Pancreas (tissue), 10 donors: ENCODE measurements at places on chromosomes 1 and 21.

DNA sequence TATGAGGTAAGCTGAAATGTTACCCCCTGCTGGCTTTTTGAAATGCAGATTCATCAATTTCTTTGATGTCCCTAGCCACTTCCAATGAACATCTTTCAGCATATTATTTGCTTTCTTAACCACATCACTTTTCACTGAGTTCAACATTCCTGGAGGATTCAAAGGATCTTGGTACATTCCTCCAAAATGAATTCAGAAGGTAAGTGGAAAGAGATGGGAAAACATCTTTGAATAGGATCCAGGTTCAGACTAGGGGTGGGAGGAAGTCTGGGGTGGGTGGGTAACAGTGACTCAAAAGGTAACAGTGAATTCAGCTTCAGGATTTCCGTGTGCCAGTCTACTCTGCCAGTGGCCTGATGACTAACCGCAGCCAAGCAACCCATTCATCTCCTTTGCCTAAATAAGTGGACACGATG lies 180.7 kb downstream of the ZC3H11B start:
- DNase-seq: no peak

DNA sequence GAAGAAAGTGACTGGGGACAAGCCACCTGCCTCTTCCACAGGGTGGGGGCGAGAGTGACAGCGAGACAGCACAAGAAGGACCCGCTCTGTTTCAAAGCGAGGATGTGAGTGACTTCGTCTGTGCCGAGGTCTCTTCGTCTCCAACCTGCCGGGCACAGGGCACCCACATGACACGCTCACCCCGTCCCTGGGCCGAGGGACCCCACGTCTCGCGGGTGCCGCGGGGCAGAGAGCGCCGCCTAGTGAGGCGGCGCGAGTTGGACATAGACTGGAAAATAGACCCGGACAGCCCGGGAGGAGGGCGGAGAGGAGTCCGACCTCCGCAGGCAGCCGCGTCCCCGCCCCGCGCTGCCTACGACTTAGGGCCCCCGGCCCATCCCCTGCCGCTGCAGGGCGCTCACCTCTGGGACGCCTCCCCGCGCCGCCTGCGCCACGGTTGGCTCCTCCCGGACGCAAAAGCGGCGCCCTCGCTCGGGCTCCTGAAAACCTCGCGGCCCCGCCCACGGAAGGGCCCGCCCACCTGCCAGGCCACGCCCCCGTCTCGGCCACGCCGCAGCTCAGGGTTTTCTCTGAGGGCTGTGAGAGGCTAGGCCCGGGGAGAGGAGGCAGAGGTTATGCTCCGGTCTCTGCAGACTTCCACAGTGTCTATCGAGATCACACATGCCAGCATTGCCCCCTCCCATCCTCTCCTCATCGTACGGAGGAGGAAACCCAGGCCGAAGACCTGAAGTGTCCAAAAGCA lies at the start of gene TLR5:
Gene TLR5 (minus strand): TSS at position 454 of the 742 bp plus-strand sequence. CDS start 30,217 bp downstream, outside the sequence.
- DNase-seq: peak; percentile 93

DNA sequence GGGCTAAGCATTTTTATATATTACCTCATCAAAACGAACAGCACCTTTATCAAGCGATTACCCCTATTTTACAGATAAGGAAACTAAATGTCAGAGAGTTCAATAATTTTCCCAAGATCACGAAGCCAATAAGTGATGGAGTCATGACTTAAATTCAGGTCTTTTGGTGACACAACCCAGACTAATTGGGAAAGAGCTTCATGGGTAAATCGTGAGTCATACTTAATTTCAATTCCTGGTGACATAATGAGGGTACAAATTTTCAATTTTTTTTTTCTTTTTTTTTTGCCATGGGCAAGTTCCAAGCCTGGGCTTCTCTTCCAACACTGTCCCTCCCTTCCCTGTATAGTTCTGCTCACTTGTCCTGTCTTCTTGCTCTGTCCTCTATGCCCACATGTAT lies 30.1 kb upstream of the IL10 start:
- no peak for DNase-seq

DNA sequence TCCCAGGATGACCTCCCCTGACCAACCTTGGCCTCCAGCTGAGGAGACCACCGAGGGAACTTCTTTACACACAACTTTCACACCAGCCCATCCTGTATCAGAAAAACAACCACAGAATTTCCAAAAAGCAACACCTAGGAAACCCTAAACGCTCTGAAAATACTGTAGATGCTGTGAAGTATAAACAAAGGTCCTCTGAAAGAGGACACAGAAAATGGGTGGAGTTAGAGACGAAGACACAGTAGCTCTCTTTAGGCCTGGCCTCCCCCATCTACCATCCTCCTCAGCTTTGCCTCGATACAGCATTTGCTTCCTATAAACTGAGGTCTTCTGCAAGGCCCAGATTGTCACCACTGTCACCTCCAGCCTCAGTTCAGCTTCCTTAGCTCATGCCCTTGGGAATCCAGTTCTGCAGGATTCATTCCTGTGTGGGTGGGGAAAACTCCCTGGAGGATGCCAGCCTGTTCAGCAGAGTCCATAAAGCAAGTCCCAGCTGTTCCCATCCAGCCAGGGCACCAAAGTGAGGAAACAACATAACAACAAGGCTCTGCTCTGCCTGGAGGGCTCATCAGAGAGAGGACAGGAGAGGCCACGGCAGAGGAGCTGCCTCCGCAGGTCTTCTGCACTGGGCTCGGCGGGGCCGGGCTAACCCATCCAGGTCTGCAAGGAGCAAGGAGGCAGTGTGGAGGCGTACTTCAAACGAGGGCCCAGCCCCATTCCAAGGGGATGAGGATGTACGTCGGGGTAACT lies 15.0 kb downstream of the PIK3C2B start:
- DNase-seq: peak; percentile 42

DNA sequence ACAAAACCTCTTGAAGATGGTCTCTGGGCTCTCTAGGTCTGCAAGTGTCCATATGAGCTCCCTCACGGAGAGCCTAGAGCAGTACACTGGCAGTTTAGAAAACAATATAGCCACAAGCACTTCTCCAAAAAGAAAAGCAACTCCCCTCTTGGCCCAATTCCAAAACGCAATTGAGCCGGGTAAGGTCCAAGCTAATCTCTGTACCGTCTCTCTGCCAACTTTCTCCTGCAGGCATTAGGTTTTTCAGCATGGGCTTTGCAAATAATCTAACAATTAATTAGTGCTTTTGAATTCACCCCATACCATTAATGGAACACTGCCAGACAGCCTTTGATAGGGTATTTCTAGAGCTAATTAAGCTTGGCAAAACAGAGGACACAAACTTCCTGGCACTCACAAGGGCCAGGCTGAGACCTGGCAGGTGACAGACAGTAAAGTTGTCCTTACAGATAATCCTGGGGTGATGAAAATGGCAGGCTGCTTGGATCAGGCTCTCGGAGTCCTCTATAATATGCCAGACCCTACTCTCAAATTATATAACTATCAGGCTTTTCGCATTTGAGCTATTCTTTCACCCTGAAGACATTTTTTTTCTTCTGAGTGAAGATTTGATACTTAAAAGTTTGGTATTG lies 39.8 kb downstream of the TGFBR3 start:
- DNase-seq: no peak

DNA sequence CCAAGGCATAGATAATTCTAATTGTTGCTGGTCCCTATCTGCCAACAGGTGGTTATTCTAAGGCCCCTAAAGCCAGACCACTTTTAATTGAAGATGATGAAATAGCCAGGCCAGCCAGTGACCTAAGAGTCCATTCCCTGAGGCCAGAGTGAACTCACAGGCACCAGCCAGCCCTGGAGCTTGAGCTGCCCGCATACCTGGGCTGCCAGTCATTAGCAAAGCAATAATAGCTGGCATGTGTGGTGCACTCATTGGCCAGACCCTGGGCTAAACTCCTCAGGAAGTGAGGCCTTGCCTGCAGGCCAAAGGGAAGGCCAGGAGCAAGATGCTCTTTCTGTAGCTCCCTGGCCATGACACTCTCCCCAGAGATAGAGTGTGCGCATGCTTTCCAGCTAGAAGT lies 180.4 kb upstream of the KLHDC7A start:
- DNase-seq: no peak

- no peak for DNase-seq
These were observed 84.8 kb downstream of the DMRTB1 start for GRCh38 chr1:53543778-53544695.

- no peak for DNase-seq
These were observed 106.1 kb upstream of the BMP8A start for GRCh38 chr1:39385067-39385988.

DNA sequence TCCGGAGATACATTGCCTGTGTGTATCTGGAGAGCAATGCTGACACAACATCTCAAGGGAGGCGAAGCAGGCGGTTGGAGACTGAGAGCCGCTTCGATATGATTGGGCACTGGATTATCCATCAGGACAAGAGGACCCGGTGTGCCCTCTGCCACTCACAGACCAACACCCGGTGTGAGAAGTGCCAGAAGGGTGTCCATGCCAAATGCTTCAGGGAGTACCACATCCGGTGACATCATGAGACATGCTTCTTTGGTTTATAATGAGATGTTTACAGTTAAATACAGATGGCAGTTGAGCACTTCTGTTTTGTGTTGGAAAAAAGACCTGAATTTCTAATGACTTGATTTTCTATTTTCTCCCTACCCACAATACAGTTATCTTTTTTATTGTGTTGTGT lies 12.1 kb downstream of the PGBD2 start:
- DNase-seq: no peak

GRCh38 chr21:42779431-42779861 lies 99.9 kb downstream of the WDR4 start:
- DNase-seq: no peak

GRCh38 chr21:19810779-19811178 lies 1187.4 kb upstream of the NCAM2 start:
- DNase-seq: no peak

DNA sequence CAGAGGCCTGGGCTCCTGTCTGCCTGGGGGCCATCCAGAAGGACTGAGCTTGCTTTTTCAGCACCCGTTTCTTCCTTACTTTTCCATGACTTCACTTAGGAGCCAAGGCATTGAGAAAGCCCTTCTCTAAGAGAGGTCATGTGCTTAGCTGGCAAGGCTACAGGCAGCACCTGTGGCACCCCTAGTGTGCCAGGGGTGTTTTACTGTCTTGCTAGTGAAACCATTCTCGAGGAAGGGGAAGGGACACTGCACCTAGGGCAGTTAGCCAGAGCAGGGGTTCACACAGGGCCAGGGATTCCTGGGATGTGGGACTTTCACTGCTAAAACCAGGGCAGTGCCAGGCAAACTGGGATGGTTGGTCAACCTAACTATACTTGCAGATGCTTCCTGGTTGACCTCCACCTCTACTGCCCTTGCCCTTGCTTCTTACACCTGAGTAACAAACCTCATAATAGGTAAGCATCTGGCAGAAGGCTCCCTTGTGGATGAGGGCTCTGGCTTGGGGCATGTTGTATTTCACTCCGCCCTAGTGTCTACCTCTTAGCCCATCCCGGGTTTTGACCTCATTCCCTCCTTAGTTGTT lies 69.2 kb downstream of the NOS1AP start:
- no peak for DNase-seq

DNA sequence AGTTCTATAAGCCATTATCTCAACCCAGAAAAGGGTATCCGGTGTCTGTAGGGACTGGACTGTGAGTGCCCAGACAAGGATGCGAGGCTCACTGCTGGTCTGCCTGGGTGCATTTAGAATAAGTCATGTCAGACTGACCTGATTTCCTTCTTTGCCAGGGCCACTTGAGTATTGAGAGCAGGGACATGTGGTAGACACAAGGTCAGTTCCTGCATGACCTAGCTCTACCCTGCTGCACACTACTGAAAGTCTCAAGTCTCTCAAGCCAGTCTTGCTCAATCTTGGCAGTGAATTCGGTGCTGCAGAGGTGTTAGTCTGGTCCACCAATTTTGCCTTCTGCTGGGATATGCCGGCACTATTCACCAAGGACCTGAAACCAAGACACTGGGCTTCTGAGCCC lies 180.1 kb downstream of the C1orf94 start:
- DNase-seq: no peak

- DNase-seq: peak; percentile 24
These were observed 175.7 kb downstream of the VPS13D start for GRCh38 chr1:12405325-12406210.

- no peak for DNase-seq
These were observed 199.8 kb downstream of the USH2A start for GRCh38 chr1:216223486-216223885.

GRCh38 chr1:179082999-179083335 lies 1.1 kb downstream of the TOR3A start:
- no peak for DNase-seq

- no peak for DNase-seq
These were observed 231.3 kb upstream of the USP25 start for GRCh38 chr21:15498455-15498854.

- no peak for DNase-seq
These were observed 41.7 kb downstream of the EIF2D start for GRCh38 chr1:206570529-206570928.

DNA sequence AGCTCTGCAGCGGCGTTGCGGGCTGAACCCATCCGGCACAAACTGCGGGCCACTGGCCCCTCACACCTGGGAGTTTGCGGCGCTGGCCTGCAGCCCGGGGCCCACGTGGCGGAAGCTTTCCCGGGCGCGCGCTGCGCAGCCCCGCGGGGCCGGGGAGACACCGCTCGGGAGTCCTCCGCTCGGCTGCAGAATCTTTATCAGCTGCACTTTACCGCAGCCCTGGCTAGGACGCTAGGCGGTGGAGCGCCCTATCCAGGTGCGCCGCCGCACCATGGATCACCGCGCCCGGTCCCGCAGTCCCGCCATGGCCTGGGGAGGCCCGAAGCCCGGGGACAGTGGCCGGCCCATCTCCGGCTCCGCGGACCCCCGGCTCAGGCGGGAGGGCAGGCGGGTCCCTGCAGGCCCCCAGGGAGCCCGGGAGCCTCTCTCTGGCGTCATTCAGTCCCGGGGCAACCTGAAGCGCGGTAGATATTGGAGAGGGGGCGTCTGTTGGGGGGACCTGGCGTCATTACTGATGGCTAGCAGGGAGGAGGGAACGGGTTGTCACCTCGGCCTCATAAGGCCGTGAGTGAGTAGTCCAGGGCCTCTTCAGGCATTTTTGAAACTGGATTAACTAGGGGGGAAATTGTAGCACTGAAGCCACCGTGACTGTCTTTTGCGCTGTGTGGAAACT lies 5.7 kb upstream of the OLIG2 start:
- DNase-seq: no peak

GRCh38 chr1:66243548-66244130 lies 290.3 kb upstream of the SGIP1 start:
- DNase-seq: no peak

DNA sequence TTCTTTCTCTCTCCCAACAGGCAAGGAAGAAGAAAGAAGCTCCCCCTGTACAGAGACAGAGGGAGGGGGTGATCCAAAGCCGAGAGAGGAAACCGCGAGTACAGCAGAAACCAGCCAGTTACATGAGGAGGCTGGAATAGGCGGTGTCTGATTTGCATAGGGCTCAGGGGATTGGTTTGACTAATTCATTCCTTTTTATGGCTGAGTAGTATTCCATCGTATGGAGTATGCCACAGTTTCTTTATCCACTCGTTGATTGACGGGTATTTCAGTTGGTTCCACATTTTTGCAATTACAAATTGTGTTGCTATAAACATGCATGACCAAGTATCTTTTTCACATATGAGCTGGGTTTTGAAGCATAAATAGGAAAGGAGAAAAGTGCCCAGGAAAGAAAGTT lies 3.4 kb upstream of the GPX7 start:
- DNase-seq: no peak
